ENCODE measurements at places on chromosomes 11 and 22.

DNA sequence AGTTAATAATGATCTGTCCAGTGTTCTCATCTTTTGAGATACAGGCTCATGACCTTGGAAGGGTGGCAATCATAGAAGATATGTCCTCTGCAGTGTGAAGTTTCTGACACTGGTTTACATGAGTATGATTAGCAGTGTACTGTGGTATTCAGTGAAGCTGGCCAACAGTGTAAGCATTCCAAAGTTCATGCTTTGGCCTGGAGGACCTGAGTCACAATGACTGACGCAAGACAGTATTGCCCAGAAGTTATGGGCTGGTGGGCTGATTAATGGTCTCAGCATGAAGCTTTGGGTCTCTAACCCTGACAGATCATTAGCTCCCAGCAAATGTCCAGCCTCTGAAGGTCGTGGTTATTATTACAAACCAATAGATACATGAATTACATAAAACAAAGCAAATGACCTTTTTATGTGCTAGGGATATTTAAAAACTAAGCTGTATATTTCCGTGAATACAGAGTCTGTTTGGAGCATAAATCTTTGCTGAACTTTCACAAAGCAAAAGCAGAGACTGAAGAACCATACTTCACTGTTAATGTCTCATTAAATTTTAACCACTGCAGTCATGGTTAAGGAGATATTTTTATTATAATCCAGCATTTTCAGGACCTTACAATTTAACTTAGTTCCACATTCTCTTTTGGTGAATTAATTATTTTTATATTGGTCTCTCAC, 28.3 kb upstream of the USP47 start:
- peak; percentile 88 for DNase-seq

DNA sequence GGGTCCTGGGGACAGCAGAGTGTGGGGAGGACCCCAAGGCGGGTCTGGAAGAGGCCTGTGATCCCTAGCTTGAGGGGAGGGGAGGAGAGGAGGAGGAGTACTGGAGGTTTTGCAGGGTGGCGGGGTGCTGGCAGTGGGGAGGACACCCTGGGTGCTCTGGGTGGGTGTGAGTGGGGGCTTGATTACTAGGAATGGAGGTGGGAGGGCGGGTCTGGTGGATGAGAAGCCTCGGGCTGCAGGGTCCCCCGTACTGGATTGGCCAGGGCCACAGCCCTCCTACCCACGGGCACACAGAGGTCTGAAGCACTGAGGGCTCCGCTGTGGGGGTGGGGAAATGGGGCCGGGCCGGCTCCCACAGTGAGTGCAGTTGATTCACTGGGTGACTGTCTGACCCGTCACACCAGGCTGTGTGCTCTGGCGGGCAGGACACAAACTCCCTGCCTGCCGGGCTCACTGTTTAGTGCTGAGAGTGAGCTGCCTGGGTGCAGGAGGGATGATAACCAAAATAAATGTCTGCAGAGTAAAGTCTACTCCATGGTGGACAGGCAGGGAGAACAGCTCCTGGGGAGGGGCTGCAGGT, 114.2 kb downstream of the CACNA1I start:
- no peak for DNase-seq

DNA sequence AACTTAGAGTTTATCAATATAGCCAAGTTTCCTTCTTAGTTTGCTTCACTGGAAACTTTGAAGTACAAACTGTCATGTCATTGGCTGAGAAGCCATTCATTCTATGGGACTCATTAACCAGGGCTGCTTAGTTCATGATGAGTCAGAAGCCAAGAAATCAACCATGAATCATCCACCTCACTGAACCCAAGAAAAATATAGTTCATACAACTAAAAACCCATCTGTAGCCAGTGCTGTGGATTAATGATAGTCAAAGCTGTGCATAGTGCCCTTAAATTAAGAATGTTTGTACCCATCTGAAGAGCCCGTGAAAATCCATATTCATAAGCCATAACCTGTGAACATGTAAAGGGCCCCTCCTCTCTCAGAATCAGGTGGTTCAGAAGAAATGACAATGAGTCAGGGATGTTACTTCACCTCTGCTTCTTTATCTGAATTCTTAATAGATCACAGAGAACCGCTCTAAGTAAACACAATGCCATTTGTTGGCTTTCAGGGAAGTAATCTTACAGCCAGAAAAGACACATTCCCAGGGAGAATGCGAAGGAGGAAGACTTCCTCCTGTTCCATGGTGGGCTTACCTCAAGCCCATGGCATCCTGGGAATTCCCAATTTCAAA, 25.4 kb downstream of the MMP20 start:
- peak; percentile 90 for DNase-seq

DNA sequence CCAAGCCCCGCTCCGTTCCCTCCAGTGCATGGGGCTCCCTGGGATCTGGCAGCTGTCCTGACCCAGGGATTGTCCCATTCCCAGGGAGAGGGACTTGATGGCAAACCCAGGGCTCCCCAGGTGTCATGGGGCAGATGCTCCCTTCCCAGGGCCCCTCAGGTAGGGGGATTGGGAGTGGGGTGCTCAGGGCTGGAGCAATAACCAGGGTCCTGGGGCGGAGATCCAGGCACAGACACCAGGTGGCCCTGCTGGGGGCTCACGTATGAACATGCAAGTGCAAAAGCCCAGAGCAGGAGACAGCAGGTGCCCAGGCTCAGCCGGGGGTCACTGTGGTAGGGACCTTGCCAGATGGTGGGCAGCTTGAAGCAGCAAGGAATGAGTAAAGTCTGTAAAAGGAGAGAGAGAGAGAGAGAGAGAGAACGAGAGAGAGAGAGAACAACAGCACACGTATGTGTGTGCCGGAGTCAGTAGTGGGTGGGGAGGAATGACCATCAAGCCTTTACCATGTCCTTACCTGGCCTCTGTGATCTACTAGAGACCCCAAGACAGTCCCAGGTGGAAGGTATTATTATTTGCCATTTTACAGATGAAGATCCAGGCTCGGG, 19.3 kb upstream of the MPPED1 start:
- DNase-seq, result no peak

DNA sequence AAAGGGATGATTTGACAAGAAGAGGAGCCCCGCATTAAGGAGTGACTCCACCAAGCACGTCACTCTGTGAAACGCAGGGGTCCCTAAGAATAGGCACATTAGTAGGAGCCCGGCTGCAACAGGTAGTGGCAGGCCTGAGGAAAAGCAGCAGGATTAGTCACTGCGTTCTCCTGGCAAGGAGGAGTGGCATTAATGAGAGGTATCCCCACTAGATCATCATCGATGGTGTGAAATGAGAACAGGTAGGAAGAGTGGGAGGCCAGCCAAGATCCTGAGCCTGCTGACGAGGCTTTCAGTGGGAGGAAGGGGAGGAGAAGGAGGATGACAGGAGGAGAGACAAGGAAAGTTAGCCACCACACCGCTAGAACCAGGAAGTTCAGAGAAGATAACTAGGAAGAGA, 38.6 kb downstream of the NRXN2 start:
- DNase-seq, result no peak

DNA sequence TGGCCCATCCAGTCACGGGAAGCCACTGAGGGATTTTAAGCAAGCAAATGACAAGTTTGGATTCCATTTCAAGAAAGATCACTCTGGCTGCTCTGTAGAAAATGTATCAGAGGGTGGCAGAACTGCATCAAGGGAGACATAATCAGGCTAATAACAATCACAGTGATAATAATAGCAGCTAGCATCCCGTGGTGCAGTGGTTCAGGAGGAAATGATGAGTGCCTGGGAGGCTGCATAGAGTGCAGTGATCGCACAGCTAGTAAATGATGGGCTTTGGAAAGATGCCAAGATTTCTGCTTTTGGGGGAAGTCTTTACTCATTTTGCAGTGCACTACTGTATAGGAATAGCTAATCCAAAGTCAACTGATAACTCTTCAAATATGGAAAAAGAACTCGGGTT, 35.8 kb downstream of the TNRC6B start:
- no peak for DNase-seq

- DNase-seq, result no peak
These were observed 3.3 kb upstream of the ARHGAP20 start for GRCh38 chr11:110715541-110715940.

DNA sequence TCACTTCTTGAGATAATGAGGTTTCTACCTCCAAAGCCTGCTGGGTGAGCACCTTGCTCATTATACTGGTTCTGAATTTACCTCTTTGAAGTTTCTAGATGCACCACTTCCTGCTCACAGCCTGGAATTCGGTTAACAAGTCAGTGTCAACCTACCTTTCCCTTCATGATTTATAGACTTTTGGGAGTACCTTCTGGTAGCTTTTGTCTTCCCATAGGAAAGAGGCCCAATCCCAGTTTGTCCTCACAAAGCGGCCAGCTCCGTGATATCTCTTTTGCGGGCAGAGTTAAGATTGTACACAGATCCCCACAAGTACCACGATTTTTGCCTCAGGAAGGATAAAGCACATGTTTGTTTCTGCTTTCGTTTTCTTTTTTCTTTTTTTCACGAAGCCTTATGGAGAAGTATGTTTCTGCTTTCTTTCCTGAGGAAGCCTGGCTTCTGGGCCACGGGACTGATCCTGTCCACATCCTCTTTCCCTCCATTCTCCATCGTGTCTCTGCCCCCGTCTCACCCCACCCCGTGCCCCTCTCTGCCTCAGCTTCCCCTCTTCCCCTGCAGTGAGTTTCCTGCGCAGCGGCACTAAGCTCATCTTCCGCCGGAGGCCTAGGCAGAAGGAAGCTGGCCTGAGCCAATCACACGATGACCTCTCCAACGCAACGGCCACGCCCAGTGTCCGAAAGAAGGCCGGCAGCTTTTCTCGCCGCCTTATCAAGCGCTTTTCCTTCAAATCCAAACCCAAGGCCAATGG, 5.7 kb upstream of the HINFP start:
- no peak for DNase-seq

- DNase-seq, result no peak
These were observed 49.5 kb downstream of the VSIG10L2 start for GRCh38 chr11:125995313-125995712.

- DNase-seq, result no peak
These were observed 13.5 kb upstream of the MRPL23 start for GRCh38 chr11:1933416-1934334.

GRCh38 chr22:44050766-44051355, 26.8 kb downstream of the PARVB start:
- DNase-seq, result no peak

GRCh38 chr11:76296731-76297542, 84.0 kb downstream of the THAP12 start:
- no peak for DNase-seq

DNA sequence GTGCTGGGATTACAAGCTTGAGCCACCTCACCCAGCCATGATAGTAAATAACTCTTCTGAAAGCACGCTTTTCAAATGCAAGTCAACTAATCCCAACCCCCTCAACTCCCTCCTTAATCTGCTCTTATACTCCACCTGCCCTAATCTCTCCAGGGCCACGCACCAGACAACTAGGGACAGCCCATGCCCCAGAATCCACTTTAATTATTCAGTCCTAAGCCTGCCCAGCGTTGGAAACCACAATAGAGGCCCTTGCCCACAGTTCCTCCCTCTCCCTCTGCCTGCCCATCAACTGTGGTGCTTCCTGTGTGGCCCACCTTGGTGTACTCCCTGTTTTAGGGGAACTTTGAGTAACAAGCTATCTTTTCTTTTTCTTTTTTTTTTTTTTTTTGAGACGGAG, 2.7 kb upstream of the VPREB3 start:
- DNase-seq, result no peak

DNA sequence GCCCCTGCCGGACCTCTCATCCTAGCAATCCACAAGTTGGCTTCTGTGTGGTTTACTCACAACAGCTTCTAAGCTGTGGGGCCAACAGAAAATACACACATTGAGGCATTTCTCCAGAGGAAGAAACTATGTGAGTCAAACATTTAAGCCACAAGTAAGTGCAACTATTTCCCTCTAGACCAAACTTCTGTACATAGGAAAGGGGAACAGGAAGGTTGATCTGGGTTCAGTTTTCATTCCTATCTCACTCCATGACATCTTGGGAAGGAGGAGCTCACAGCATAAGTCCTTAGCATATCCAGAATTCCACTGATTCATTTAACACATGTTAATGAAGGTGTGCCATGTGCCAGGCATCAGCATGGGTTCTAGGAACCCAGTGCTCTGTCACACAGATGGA, 72.8 kb upstream of the PICALM start:
- no peak for DNase-seq

DNA sequence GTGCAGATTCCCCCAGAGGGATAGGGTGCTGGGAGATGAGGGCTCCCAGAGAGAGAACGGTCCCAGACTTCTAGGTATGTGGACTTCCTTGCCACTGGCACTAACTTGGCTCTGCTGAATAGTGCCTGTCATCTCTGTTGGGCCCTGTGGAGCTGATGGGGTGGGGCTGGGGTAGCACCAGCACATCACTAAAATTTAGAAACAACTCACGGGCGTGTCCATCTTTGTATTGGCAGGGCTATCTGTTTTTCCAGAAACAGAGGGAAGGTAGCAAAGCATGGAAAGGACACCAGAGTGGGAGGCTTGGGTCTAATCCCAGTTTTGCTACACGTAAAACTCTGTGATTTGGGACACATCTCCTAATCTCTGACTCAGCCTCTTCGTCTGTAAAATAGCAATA, 25.8 kb downstream of the SWAP70 start:
- no peak for DNase-seq

DNA sequence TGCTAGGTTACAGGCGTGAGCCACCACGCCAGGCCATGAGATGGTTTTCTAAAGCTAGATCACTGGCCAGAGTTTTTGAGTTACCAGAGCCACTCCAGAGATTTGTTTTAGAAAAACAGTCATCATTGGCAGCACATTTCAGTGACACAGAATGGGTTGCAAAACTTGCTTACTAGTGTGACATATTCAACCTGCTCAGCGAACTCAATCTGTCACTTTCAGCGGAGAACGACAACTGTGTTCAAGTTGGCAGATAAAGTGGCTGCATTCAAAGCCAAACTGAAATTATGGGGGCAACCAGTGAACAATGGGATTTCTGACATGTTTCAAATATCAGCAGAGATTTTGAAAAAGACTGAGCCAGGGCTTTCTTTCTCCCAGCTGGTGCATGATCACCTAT, 456.3 kb upstream of the ISX start:
- no peak for DNase-seq

DNA sequence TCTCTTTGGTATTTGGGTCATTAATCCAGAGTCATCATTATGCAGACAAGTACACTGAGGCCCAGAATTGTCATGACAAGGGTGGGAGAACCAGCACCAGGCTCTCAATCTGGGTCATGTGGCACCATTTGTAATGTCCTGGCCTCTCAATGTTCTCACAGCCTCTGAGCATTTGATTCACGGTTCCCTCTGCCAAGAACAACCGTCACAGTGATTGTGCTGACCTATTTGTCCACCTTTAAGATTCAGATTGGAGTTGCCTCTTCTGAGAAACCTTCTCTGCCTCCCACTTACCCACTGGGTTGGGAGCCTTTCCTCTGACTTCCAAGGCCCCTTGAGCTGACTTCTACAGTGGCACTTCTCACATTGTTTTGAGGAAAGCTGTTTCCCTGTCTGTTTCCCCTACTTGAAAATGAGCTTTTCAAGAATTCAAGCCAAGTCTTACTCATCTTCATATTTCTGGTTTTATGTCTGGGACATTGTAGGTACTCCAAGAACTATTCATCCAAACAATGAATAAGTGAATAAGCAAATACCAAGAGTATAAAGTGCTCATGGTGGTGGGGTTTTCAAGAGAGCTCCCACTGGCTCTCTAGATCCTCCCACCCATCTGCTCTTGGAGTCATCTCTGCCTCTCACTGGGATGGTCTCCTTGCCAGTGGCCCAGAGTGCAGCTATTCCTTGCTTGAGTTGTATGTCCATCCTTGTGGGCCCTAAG, 126.4 kb upstream of the E2F8 start:
- no peak for DNase-seq
